ENCODE measurements at places on chromosomes 4 and X.

DNA sequence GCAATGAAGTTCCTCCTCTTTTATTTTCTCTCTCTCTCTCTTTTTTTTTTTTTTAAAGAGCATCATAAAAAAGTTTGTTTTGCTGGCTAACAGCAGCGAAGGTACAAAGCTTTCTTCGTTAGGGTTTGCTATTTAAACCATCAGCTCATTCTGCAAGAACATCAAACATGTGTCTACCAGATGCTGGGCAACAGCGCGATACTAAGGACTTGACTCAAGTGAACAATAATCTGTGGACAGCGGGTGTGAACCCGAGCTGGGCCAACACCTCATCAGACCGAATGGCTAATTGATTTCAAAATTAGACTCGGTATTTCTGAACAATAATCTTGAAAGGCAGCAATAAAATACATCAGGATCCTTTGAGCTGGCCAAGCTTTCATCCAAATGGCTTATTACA lies 246.4 kb downstream of the FBXO8 start:
- peak; percentile 9 for DNase-seq

DNA sequence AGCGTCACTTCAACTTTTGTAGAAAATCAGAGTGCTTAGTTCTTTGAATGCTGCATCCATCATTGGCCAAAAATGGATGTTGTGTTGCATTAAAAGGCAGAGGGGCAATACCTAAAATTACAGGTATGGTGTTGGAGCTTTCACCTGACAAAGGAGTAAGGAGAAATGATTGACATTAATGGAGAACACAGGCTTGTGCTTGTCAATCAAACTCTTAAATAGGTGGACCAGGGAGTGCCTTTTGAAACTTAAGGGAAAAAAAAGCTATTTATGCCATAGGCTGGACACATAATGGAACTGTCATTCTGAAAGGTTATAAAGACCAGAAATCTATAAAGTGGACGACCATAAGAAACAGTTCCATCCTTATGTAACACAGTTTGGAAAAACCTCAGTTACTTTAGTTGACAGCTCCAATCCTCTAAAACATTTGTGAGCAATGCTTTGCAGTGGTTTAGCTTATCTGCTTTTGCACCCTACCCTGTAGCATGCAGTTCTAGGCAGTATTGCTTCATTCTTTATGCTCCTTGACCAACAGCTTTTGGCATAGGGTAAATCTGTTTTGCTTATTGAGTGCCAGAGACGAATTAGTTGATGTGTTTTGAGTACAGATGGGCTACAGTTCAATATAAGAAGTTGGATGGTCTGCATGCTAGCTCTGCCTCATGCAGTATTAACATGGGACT lies 2.4 kb downstream of the HADH start:
- DNase-seq = peak; percentile 10

DNA sequence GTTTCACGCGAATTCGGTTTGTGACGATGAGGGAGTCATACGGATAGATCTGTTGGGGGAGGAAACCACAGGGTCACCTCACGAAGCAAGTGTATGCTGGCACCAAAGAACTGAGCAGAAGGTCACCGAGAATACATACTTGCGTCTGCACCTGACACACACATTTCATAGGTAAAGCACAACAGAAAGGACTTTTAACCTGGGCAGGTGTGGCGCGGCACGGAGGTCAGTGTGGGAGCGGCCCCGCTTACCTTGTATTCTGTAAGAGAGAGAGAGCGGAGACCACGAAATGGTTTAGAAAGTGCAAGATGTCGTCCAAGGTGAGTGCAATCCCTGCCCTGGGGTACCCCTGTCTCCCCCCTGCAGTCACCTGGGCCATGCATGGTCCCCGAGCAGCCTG lies 43.6 kb upstream of the AFAP1 start:
- no peak for DNase-seq

GRCh38 chr4:108611365-108611764 lies 9.0 kb upstream of the RPL34 start:
- DNase-seq = peak; percentile 32

DNA sequence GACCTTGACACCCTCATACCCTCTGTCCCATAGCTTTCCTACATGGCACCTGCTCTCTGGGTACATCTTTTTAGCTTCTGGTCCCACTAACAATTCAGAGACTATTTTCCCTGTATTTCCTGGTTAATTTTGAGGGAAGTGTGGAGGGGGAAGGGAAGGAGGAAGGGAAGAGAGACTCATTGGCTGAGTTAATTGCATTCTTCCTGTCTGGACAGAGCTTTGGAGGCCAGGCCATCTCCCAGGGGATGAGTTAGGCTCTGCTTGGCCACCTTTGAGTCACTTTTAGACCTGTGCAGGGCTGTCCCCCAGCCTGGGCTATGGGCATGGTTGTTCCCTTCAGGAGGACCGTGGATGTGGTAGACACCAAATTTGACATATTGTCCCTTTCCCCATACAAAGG lies 167.9 kb upstream of the PGRMC2 start:
- DNase-seq = no peak

DNA sequence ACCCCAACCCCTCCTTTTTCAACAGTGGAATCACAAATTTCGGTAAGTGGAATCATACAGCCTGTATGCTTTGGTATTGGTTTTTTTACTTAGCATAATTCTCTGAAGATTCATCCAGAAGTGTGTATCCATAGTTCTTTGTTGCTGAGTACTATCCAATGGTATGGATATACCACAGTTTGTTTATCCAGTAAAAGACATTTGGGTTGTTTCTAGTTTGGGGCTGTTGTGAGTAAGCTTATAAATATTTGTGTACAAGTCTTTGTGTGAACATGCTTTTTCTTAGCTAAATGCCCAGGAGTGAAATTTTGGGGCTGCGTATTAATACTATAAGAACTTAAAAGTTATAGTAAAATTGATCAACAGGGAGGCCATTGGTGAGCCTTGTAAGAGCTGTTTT lies 57.5 kb upstream of the GC start:
- no peak for DNase-seq

- DNase-seq = no peak
Observed at GRCh38 chrX:115949900-115950822, 220.4 kb upstream of the AGTR2 start.

- DNase-seq = no peak
Observed at GRCh38 chr4:48242511-48243195, 27.0 kb downstream of the TEC start.

- DNase-seq = no peak
Observed at GRCh38 chrX:39017716-39018115, 216.5 kb downstream of the MID1IP1 start.

GRCh38 chr4:53004497-53005148 lies 142.5 kb downstream of the RASL11B start:
- DNase-seq = no peak

DNA sequence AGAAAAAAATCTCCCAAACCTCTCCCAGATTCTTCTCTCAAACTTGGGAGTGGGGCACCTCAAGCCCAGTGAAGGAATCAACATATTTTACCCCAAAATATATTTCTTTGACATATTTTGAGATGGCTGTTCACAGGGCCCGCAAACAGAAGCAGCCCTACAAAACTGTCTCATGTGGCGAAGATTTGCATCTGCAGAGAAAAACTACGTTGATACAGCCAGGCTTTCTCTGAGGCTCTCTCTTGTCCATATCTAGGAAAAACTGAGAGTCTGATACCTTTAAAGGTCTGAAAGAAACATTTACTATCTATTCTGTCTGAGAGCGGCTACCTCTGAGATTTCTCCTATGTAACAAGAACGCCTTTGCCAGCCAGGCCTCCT lies 23.3 kb upstream of the TMSB4X start:
- no peak for DNase-seq

DNA sequence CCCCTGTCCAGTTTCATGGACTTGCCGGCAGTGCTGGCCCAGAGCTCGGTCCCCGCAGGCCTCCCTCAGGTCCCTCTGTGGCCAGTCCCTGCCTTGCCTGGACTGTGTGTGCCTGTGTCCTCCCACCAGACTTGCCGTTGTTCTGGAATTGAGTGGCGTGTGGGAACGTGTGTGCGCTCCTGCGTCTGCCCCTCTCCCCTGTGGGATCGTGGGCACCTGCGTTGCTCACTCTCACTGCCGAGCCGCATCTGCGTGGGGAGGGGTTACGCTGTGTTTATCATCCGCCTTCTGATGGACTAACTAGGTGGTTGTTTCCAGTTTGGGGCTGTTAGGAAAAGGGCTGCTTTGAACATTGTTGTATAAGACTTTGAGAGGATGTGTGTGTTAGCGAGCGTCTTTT lies 21.2 kb downstream of the PCGF3 start:
- no peak for DNase-seq

DNA sequence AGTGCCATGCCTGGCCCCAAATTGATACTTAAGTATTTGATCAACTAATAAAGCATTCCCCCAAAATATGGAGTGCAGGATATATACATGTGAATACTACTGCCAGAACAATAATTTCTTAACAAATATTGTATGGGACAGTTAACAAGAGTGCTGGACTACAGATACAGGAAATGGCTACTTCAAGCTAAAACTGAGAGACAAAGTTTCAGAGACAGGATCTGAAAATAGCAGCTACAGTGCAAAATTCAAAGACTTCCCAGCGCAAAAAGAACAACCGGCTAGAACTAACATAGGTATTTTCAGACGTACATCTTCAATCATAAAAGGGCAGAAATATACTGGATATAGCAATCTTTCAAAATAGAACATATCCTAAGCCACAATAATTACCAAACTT lies 6.3 kb downstream of the ATRX start:
- no peak for DNase-seq

- peak; percentile 76 for DNase-seq
Observed at GRCh38 chr4:118158763-118159375, 124.6 kb downstream of the NDST3 start.

GRCh38 chr4:94304365-94304971 lies 38.2 kb downstream of the HPGDS start:
- peak; percentile 30 for DNase-seq

DNA sequence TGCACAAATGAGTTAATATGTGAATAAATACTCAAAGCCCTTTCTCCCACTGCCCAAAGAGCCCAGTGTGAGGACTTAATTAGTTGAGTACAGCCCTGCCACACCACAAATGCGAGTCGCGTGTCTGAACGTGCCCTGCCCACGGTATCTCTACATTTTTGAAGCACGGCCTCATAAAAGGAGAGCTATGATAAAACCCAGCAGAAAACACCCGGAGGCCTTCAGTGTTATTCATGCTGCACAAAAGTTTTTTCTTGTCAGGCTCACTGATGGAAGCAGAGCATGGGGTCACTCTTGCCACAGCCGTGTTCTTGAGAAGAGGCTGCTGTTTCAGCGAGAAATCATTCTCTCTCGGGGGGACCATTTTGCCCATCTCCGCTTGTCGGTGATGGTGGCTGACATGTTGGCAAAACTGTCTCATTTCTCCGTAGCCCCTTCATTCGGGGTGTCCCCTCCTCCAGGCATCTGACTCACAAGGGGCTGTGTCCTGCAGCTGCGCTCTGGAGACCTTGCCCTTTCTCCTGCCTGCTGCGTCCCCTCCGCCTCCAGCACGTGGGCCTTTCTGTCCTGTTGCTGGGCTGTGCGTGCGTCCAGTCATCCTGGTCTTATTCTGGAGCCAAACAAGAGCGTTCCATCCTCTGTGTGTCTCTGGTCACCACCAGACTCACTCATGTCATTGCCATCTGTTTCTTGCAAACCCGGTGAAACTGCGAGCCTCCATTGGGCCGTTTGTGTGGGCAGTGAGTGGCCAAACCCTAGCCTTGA lies 88.8 kb downstream of the SORCS2 start:
- peak; percentile 68 for DNase-seq

GRCh38 chrX:134990801-134991481 lies at the start of gene SMIM10:
TSS of gene SMIM10 (plus strand) at chrX:134990991. CDS start at chrX:134991096, 105 bp downstream.
- peak; percentile 69 for DNase-seq

- DNase-seq = peak; percentile 57
Observed at GRCh38 chrX:17443556-17443955, 68.6 kb downstream of the NHS start.

DNA sequence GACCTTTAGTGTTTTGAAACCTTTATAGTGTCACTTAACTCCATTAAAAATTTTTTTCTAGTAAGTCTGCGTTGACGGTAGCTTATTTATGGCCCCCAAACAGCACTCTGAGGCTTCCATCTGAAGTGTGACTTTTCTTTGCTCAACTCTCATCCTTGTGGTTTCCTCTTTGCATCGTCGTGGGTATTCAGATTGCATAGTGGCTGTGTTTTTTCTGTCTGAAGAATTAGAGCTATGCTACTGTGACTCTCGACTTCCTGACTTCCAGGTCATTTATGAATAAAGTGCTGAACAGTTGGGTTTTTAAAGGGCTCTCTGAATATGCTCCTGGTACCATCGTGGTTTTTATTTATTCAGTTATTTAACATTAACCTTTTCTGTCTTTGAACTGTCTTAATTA lies 44.9 kb downstream of the JADE1 start:
- peak; percentile 78 for DNase-seq

DNA sequence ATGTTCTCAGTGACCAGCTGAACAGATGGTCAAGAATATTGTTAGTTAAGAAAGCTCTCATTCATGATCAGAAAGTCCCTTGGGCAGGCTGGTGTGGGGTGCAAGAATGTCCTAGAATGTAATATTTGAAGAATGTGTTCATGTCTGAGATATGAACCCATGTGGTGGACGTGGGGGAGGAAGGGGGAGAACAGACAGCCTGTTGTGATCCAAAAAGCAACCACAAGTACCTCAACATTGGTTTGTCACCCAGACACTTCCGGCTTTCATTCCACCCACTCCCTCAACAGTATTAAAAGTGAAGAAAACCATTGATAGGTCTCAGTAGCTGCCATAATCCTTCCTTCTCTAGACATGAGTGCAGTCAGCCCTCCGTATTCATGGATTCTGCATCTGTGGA lies 82.2 kb downstream of the MAML3 start:
- DNase-seq = peak; percentile 98

- DNase-seq = no peak
Observed at GRCh38 chrX:150255441-150256296, 107.4 kb upstream of the MAMLD1 start.

Data from fibroblast of upper back skin (primary cell).